ENCODE measurements at places on chromosomes 12 and 14.

DNA sequence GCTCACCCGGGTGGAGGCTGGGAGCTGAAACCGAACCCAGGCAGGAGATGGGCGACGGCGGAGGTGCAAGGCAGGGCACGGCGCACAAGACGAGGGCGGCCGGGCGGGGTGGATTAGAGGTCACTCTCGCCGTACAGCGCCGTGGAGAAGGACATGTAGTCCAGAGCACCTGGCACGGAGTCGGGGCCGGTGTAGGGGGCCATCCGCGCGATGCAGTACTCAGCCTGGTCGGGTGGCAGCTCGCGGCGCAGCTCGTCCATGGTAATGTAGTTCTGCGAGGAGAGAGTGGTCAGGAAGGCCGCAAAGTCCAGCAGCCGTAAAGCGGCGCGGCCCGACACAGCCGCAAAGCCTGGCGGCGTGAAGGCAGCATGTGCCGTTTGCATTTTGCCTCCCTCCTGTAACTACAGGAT, 81.9 kb upstream of the ZFP36L1 start:
- DNase-seq, result no peak

DNA sequence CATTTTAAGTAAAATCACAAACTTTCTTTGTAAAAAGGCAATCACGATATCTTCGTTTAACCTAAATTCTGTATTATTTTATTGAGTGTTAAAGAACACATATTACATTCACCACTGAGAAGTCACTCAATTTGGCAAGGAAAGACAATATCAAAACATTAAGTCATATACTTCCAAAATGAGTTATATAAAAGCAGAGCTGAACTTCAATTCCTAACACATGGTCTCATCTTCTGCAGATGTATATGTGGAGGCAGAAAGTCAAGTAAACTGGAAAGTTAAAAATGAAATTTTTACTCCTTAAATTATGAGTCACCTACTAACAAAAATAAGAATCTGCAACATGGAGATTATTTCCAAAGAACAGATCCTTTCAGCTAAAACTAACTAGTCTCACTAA, 28.7 kb downstream of the BMAL2 start:
- no peak for DNase-seq

DNA sequence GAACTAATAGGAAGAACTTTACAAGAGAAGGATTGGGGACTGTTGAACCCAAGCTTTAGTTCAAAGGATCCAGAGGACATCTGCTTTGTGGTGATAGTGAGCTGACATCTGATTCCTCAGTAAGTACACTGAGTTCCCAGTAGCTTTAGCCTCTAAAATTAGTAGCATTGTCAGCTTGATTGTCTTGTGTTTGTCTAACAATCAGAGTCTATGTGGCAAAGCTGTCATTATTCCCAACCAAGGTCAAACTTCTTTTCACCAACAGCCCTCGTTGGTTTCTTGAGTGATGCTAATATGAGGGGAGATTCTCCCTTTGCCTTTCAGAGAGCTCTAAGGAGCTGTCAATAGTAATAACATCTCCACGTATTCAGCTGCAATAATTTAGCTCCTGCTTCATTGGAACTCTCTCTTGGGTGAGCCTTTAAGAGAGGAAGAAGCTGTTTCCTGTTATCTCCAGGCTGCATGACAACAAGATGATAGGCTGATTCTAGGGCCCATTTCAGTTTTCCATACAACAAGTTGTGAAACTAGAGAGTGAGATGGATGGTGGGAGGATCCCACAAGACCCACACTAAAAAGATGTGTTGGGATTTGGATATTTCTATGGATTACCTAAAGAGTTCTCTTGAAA, 46.7 kb downstream of the TGFB3 start:
- DNase-seq, result peak; percentile 44

DNA sequence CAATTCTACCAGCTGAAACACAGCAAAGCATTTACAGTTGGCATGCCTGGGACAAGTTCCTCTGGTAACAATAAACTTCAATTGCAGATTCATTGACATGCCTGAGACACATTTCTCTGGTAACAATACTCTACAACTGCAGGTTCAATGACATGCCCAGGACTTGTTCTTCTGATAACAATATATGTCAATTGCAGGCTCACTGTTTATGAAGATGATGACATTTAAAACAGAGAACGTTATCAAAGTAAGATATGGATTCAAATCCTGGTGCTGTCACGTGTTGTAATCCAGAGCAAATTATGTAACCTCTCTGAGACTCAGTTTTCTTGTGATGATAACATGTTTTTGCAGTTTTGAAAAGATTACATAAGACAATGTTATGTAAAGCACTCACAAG, 20.5 kb downstream of the KITLG start:
- no peak for DNase-seq

DNA sequence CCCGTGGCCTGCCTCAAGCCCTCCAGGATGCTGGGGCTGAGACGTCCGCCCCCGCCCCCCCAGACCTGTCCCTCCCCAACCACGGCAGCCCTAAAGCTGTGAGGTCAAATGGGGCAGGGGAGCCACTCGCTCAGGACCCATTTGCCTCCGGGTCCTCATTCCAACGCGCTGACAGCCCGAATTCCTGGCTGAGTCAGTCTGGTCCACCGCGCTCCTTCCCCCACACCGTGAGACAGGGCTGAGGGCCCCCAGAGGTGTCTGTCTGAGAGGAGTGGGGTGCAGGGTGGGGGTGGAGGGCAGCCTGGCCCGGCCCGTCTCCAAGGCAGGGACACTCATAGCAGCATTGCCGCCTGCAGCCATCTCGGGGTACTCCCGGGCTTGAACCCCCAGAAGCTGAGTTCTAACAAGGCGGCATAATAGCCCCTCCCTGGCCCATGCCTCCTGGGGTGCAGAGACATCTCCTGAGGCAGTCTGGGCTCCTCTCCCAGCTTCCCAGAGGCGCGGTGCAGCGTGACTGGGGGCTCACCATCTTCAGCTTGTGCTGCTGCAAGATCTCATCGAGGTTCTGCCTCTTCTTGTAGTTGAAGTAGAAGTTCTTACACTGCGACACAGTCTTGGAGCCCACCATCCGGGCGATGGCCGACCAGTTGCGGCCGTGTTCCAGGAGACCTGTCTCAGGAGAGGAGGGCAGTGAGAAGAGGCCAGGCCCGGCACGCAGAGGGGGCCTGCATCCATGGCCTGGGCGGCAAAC, 90.5 kb downstream of the RFLNA start:
- DNase-seq, result no peak

GRCh38 chr12:66131067-66131688, 628 bp upstream of the LLPH start:
- no peak for DNase-seq

GRCh38 chr12:127125607-127126259, 1141.2 kb upstream of the TMEM132C start:
- peak; percentile 80 for DNase-seq

DNA sequence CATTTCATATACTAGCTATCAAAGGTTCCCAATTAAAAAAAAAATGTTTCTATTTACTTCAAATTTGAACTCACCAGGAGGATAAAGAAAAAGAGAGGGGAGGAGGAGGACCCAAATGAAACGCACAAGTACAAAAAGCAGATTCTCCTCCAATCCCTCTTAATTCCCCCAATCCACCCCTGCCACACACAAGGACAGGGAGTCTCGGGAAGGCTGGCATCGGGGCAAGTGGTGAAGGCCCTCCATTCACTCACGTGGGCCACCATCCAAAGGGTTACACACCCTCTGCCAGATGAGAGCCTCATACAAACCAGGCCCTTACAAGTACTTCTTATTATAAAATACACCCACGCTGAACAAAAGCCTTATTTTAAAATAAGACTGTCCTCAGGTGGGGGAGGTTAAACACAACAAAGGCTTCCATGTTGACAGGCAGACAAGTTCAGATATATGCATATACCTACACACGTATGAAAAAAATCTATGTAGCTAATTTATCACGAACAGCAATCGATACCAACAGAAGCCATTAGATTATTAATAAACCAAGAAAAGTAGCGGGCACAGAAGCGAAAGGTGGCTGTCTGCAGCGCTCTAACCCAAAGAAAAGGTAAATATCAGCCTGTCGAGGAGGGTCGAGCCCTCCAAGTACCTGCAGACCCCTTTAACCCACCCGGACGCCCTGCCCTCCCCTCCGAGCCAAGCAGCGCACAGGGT, 1.5 kb downstream of the ATP2B1 start:
- no peak for DNase-seq

- no peak for DNase-seq
Measured at GRCh38 chr12:20653871-20654270, 41.3 kb upstream of the SLCO1C1 start.

DNA sequence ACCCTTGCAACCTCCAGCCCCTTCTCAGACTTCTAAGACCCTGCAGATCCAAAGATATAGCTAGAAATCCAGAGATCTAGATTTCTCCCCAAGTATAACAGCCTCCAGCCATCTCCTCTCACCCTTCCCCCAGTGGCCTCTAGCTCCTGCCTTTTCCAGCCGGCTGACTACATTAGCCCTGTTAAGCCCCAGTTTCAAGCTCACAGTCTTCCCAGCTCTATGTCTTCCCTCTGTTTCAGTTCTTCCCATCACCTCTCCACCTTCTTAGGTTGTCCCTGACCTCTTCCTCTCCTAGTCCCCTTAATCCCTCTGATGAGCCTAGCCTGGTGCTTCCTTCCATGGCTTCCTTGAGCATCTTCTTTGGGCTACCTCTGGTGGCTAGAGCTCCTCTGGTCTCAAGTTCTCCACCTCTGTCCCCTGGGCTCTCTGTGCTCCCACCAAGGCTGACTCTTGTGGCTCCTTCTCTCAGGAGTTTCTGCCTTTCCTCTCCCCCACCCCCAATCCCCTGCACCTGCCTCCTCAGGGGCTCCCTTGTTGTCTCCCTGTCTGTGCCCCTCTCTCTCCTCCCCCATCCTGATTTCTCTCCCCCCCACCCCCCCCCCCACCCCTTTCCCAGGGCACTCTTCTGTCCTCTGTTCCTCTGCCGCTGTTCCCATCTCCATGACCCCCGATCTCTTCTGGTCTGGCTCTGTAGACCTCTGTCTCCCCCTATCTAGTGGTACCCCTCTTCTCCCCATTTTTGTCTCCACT, 816 bp upstream of the GDF11 start:
- DNase-seq, result no peak

GRCh38 chr12:50088577-50089335, 3.6 kb downstream of the SMARCD1 start:
- DNase-seq, result peak; percentile 65

- no peak for DNase-seq
Measured at GRCh38 chr12:5008661-5009060, 35.0 kb upstream of the KCNA5 start.

DNA sequence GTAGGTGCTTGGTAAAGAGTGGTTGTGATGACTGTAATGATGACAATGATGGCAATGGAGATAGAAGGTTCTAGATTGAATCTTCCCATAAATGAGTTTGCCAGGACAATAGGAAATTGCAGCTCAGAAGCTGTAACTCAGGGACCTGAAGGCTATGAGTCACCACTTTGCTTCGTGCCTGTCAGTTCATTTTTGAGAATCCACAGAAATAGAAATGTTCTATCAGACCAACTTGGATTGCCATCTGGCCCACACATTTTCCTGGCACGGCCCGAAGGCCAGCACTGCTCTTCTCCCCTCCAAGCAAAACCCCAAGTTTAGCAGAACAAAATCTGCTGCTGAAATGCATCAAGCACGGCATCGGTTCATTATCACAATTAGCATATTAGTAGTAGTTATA, 1127.0 kb downstream of the BCL11B start:
- DNase-seq, result no peak

Measured in K562 (cell line).